ENCODE measurements at places on chromosomes 5 and 9. TPM values are rescaled to one million over a fixed set of nuclear protein-coding genes. Genes with fewer than 3 reads are reported as not detected.

Gene OR1Q1
- not detected for total RNA-seq

Gene TMEM252
- total RNA-seq, result not detected

Gene LCN9
- not detected for total RNA-seq

Gene UNC5A
- not detected for total RNA-seq

DNA sequence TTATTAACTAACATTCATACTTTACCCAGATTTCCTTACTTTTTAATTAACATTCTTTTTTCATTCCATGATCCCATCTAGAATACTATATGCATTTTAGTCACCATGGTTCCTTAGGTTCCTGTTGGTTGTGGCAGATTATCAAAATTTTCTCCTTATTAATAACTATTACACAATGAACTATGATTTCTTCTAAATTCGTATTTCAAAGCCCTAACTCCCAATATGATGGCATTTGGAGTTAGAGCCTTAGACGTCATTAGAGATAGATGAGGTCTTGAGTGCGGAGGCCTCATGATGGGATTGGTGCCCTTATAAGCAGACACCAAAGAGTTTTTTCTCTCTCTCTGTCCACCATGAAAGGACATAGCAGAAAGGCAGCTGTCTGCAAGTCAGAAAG, 485.4 kb downstream of the TLR4 start:
- no peak for DNase-seq

DNA sequence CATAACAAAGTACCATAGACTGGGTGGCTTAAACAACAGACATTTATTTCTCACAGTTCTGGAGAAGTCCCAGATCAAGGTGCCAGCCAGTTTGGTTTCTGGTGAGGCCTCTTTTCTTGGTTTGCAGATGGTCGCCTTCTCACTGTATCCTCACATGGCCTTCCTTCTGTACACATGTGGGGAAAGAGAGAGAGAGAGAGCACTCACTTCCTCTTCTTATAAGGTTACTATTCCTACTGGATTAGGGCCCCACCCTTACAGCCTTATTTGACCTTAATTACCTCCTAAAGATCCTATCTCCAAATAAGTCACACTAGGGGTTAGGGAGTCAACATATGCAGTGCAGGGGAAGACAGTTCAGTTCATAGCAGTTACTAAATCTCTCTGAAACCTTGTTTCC, 205.6 kb upstream of the GDNF start:
- DNase-seq, result no peak

- DNase-seq, result no peak
Observed at GRCh38 chr9:79026316-79026715, 545.4 kb upstream of the TLE4 start.

DNA sequence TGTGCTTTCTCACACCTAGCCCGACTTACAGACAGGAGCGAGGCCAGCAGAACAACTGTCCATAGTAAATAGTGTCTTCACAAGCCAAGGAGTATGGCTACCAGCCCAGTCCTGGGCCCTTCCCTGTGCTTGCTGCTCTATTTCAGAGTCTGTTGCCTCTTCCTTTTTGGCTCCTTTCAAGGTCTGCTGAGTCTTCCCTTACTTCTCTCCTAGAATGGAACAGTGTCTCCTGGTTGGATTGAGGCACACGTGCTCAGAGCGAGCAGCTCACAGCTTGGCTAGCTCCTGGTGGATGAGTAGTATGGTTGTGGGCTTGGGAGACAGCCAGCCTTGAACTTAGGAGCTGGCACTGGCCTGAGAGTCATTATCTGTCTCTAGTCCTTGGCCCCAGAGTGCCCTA, 72.8 kb downstream of the TLE4 start:
- DNase-seq, result no peak

DNA sequence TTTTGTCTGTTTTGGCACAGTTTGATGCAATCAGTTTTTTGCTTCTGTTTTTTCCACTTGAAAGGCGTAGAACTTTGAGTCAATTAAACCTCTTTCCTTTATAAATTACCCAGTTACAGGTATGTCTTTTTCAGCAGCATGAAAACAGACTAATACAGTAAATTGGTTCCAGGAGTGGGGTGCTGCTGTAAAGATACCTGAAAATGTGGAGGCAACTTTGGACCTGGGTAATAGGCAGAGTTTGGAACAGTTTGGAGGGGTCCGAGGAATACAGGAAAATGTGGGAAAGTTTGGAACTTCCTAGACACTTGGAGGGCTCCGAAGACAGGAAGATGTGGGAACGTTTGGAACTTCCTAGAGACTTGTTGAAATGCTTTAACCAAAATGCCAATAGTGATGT, 2022.2 kb downstream of the MAT2B start:
- DNase-seq, result no peak

DNA sequence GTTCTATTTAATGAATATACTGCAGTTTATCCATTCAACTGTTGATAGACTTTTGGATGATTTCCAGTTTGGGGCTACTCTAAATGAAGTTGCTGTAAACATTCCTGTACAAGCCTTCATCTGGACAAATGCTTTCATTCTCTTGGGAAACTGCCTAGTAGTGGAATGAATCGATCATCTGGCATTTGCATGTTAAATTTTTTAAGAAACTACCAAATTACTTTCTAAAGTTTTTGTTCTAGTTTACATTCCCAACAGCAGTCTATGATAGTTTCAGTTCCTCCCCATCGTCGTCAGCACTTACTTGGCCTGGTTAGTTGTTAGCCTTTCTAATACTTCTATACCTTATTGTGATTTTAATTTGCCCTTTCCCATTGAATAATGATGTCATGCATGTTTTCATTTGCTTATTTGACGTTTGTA, 306.3 kb downstream of the FER start:
- DNase-seq, result no peak

DNA sequence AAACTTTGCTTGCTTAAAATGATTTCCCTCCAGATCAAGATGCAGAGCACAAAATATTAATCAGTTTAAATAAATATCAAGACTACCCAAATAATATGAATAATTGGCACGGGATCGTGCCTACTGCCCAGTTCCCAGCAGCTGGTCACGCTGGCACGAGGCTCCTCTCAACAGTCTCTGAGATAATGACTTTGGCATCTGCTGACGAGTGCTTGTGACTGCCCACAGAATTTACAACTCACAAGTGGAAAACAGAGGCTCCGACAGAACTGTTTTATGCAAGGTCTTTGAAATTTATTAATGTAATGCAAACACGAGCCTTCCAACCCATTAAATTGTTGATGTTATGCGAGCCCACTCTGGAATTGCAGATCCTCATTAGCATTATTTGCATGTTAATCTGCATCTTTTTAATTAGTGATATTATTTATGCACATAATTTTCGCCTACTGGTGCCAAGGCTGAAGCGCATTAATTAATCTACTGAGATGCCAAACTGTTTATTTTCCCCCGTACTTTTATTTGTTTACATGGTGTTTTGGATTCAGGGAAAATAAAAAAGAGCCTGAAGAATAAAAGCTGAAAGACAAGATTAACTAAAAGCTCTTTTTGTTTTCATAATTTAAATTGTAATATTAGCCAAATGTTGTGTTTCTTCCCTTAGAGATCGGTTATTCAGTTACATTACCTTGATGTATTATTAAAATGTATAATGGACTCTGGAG, 369.3 kb upstream of the IRX1 start:
- DNase-seq, result no peak

DNA sequence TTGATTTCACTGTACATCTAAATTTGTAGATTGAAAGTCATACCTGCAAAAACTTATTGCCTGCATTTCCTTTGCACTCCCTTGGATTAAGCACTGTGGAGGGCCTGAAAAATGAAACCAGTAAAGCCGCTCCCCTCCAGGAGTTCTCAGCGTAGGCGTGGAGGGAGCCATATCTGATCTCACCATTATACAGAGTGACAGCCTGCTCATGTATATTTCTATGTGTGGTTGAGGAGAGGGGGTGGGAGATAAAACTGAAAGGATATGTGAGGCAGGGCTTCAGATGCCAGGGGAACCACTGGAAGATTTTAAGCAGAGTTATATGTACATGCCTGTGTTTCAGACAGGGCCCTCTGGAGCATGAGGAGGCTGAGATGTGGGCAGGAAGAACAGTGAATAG, 303.0 kb downstream of the MSX2 start:
- no peak for DNase-seq

DNA sequence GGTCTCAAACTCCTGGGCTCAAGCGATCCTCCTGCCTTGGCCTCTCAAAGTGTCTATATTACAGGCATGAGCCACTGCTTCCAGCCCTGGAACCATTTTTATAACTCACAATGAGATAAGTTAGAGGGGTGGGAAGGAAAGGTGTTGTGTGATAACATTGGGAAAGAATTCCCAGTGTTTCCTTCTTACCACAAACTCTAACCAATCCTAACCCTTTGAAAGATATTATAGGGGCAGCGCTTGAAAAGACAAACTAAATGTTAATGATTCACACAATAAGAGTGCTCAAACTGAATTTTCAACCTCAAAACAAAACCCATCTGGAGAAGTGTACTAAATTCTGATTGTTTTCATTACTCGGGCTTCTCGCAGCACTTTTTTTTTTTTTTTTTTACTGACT, 109.7 kb downstream of the TSSK1B start:
- DNase-seq, result no peak

DNA sequence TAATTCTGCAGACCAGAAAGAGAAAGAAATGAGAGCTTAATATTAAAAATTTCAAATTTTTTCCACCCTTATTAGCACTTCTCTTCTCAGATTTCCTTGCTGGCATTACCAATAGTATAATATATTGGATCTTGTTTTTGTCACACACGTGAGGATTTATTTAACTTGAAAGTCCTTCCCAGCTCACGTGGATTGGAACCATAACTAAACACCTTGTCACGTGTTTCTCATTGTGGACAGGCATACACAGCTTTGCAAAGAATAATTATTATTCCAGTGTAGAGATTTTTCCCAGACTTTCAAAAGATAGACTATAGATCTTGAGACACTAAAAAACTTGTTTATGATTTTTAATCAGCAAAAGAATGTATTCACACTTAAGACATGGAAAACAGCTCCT, 123.8 kb upstream of the LPAR1 start:
- no peak for DNase-seq

DNA sequence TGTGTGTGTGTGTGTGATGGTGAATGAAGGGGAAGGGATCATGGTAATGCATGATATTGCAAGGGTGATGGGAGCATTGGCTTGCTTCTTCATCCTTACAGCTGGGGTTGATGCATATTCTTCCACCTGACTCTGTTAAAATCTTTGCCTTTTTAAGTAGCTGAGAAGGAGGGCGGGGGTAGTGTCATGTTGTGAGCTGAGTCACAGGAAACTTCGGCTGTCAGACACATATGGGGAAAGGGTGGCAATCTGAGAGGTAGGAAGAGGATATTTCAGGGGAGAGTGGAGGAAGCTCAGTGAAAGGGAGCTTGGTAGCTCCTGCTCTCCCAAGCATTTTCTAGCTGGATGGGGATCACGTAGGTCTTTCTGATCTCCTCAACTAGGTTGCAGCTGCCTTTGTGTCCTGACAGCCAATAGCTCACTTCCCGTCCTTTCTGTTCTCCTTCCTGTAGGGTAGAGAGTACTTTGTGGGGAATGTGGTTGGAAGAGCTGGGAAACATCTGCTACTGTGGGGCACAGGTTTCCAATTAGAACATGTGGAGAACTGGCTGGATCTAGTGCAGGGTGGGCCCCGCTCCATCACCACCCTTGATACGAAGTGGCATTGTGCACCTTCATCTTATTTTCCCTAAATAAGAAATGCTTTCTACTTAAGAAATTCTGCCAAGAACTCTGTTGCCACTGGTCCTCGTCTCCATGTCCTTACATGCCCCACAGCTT, 18.1 kb upstream of the CLK4 start:
- no peak for DNase-seq

GRCh38 chr9:31135567-31135966, 1248.9 kb upstream of the ACO1 start:
- DNase-seq, result no peak

GRCh38 chr5:179698935-179699615, at the start of gene CANX:
CANX (plus strand) TSS chr5:179698967; CDS start chr5:179705682, 6,715 bp downstream.
- DNase-seq, result no peak

GRCh38 chr5:58753446-58753845, 170.6 kb downstream of the RAB3C start:
- DNase-seq, result no peak

DNA sequence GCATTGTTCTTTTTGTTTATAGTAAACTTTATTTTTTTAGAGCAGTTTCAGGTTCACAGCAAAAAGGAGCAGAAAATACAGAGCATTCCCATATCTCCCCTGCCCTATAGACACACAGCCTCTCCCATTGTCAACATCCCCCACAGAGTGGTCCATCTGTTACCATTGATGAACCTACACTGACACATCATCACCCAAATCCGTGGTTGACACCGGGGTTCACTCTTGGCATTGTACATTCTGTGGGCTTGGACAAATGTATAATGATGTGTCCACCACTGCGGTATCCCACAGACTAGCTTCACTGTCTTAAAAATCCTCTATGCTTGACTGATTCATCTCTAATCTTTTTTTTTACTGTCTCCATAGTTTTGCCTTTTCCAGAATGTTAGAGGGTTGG, 120.7 kb upstream of the SPATA31C2 start:
- no peak for DNase-seq

- DNase-seq, result no peak
Observed at GRCh38 chr5:131416729-131417128, 152.9 kb downstream of the CDC42SE2 start.

- DNase-seq, result no peak
Observed at GRCh38 chr5:75566710-75567309, 44.4 kb upstream of the ANKDD1B start.

GRCh38 chr9:31807574-31808256, 576.7 kb upstream of the ACO1 start:
- no peak for DNase-seq

DNA sequence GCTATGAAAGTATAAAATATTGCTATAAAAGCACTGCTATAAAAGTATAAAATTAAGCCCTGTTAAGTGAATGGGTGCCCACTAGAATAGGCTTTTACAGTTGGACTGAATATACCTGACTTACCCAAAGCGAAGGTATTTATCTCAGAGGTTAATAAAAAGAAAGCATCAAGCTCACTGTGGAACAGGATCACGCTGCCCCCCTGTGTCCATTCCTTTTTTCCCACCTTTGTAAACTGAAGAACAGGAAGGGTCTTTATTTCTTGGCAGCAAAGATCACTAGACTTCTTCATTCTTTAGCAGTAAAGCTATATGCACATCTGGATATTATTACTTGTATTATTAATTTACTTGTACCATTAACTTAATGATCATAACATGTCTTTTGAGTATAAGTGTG, 22.1 kb upstream of the PLPP6 start:
- DNase-seq, result no peak

DNA sequence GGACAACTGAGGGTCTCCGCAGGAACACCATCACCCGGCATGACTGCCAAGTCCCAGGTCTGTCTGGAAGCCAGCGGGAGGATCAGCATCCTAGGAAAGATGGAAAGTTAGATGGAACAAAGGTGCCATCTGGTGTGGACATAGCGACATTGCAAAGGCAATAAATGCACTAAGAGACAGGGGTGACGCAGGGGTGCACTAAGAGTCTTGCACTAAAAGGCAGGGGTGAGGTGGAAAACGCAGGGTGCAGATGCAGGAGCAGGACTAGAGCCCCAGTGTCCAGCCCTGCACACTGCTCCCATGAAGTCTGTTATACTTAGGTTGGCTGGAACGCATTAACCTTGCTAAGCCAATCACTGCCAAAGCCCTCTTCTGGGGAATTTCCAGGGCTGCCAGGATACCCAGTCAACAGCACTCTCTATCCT, 15.5 kb downstream of the ATOX1 start:
- peak; percentile 71 for DNase-seq
